ENCODE measurements at places on chromosomes 1 and 21.

DNA sequence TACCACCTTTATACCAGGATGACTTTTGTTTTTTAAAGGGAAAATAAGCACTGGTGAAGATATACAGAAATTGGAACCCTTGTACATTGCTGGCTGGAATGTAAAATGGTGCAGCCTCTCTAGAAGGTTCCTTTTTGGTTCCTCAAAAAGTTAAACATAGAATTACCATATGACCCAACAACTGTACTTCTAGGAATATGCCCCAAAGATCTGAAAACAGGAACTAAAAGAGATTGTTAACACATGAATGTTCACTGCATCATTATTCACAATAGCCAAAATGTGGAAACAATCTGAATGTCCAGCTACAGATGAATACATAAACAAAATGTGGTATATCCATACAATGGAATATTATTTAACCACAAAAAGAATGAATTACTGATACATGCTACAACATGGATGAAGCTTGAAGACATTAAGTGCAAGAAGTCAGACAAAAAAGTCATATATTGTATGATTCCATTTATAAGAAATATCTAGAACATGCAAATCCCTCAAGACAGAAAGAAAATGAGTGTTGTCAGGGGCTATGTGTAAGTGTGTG is 84.9 kb upstream of the DMRTA2 start:
- DNase-seq, result no peak

- no peak for DNase-seq
Measured at GRCh38 chr21:34881421-34881820, 167.7 kb downstream of the RUNX1 start.

DNA sequence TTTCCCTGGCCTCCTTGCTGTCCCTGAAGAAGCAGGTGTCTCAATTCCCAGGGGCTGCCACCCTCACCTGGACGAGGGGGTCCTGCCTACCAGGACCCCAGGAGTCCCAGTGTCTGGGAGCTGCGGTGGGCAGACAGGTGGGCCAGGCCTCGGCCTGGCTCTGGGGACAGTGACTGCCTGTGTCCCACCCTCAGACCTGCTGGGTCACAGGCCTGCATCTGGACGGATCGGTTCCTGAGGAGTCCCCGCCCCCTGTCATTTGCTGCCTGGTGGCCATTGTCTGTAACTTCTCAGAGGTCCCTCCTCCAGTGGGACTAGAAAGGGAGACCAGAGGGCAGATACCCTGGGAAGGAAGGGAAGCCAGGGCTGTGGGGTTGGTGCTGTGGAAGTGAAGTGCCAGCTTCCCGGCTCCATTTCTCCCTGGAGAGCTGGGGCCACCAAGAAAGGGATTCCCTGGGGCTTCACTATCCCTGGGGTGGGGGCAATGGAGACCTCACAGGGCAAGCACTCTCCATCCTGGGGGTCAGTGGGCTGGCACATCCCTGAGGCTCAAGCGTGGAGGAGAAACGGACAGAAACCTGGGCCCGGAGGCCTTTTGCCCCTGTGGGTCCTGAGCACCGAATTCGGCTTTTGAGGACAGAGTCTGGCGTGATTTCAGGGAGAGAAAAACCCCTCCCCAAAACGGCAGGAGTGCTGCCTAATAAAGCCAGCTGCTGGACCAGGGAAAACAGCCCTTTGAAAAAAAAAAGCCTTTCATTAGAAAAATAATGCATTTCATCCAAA is 157.3 kb downstream of the PEX14 start:
- no peak for DNase-seq

DNA sequence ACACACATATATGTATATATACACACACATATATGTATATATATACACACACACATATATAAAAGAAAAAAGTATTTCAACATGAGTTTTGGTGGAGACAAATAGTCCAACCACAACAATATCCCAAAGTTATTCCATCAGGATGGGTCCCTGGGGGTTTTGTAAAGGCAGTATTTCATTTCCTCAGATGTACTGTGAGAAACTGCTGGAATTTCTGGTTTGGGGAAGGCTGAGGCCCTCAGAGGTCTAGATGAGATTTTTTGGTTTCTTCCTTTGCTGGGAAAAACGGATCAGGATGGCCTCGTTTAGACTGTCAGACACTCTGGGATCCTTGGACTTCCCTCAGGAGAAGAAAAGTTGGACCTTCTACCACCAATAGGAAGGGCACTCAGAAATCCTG is 36.5 kb upstream of the TENT5B start:
- DNase-seq, result no peak

DNA sequence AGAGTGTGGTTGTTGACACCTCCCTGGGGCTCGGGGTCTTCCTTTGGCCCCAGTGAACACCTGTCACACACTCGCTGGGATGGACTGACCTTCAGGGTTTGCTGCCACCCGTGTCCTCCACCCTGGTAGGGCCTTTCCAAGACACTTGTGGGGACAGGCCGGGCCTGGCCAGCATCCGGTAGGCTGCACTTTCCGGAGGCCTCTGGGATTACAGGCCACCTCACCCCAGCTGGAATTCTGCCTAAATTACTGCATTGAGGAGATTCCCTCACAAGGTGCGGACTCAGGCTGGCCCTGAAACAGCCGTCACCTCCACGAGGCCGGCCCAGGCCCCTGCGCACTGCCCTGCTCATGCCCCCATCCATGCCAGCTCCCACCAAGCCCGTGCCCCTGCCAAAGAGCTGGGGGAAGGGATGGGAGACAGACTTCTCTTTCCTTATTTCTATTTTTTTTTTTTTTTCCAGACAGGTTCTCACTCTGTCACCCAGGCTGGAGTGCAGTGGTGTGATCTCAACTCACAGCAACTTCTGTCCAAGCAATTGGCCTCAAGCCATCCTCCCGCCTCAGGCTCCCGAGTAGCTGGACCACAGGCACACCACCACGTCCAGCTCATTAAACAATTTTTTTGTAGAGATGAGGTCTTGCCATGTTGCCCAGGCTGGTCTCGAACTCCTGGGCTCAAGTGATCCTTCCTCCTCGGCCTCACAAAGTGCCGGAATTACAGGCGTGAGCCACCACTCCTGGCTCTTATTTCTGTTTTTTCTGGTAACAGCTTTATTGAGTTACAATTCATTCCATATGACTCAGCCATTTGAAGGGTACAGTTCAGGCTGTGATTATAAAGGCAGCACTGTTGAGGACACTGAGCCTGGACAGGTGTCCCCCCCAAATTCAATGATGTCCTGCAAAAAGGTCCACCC is 11.3 kb downstream of the CSTB start:
- DNase-seq, result no peak

- no peak for DNase-seq
Measured at GRCh38 chr1:193566735-193567134, 380.3 kb upstream of the B3GALT2 start.

DNA sequence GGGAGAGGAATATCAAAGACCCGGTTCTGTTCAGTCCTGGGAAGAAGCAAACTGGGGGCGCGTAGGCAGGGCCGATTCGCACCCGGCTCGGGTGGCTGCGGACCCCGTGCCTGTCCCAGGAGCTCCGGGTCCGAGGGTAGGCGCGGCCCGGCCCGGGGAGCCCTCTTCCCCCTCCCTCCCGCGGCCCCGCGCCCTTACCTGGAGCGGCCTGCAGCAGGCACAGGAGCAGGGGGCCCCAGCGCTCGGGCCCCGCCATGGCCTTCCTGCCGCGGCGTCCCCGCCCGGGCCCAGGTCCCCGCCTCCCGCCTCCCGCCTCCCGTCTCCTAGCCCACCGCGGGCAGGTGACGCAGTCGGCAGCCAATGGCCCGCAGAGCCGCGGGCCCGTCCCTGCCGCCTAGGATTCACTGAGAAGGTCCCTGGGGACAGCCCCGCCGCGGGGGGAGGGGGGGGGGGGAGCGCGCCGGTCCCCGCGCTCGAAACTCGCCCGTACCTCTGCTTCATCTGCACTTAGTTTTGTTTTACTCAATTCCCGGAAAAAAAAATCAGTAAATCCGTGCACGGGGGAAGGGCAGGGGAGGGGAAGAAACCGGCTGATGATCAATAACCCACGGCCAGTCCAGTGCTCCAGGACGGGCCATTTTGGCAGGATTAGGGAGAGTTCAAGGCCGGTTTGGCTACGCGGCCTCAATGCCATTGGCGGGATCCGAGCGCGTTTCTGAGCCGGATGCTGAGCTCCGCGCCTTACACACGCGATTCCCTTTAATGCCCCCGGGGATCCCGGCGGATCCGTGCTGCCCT is at the start of gene IFNLR1:
IFNLR1 (minus strand) TSS at position 297 of the 798 bp plus-strand sequence; CDS start at position 256, 41 bp downstream.
- peak; percentile 92 for DNase-seq

DNA sequence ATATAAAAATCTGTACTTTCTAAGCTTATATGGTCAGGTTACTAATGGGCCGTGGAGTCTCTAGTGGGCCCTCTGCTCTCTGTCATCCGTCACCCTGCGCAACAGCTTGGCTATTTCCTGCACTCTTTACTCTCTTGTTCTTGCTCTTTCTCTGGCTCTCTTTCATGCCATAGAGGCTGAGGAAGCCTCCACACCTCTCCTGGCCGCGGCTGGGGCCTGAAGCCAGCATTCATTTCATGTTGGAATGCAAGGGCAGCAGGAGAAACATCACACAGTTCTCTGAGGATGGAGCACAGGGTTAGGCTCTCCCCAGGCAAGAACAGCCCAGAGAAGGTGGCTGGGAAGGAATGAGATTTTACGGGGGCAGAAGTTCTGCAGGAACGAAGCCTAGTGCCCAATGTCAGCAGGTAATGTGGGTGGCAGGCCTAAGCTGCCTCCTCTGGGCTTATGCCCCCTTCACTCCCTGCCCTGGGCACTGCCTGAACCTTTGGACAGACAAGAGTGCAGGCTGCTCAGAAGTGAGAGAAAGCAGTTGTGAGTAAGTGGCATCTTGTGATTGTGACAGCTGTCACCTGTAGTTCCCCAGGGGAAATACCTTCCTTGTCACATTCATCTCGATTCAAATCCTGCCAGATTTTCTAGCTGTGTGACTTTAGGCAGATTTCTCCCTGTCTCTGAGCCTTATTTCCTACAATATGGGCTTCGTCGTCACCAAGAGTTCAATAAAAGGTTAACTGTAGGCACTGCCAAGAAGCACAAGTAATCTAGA is 3.6 kb upstream of the FHAD1 start:
- DNase-seq, result no peak

DNA sequence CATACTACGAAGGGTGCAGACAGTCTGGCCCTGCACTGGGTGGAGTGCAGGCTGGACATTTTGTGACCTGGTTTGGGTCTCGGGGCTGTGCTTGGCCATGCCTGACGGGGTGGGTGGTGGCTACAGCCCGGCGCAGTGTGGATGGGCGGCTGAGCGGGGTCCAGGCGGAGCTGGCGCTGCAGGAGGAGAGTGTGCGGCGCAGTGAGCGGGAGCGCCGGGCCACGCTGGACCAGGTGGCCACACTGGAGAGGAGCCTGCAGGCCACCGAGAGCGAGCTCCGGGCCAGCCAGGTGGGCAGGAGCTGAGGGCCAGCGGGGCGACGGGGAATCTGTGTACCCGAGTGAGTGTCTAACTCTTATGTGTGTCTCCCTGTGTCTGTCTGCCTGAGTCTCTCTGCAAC is 14.1 kb downstream of the MFAP2 start:
- DNase-seq, result no peak

GRCh38 chr1:151547119-151547899 is 7.2 kb downstream of the TUFT1 start:
- DNase-seq, result no peak

All from NCI-H1105 (cell line).